ENCODE measurements at places on chromosomes 1 and 21.

GRCh38 chr21:16215663-16216183 lies 485.9 kb downstream of the USP25 start:
- no peak for DNase-seq

GRCh38 chr1:57422271-57423134 lies 1.4 kb downstream of the DAB1 start:
- peak; percentile 79 for DNase-seq

DNA sequence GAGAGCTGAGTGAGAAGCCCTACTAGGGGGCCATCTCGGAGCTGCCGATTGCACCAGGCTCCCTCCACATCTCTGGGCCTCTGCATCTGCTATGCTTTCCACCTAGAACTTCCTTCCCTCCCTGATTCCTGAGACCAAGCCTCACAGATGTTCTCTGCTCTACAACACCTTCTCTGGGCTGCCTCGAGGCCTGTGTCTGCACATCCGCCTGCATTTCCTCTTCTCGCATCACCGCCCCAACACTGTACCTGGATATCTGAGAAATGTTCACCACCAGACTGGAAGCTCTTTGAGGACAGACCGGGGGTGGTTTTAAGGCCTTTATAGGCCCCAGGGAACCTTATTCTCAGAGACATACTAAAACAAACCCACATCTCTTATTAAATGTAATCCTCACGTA lies 20.7 kb downstream of the CTNNBIP1 start:
- no peak for DNase-seq

DNA sequence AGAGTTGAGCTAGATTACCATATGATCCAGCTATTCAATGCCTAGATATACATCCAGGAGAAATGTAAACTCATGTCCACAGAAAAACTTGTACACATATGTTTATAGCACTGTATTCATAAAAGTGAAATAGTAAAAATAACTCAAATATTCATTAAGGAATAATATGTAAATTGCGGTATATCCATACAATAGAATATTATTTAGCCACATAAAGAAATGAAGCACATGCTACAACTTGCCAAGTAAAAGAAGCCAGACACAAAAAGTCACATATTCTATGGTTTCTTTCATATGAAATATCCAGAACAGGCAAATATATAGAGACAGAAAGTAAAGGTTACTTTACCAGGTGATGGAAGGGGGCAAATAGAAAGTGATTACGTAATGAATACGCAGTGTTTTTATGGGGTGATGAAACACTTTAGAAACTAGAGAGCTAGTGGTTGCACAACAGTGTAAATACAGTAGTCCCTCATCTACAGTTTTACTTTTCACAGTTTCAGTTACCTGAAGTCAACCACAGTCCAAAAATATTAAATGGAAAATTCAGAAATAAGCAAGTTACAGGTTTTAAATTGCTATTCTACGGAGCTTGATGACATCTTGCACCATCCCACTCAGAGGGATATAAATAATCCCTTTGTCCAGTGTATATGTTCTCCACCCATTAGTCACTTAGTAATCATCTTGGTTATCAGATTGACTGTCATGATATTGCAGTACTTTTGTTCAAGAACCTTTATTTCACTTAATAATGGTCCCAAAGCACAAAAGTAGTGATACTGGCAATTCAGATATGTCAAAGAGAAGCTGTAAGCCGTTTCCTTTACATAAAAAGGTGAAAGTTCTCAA lies 62.3 kb downstream of the ZNF644 start:
- DNase-seq: no peak

All from kidney (tissue), 22 donors.